Activated B cell treated with CpG ODN at 0.5 μM for 24 hours (primary cell): ENCODE measurements at places on chromosomes 7 and 10. TPM values are rescaled to one million over a fixed set of nuclear protein-coding genes. Genes with fewer than 3 reads are reported as not detected.

Gene ADIRF
- total RNA-seq, result 7.9 and 9.5 TPM in 2 replicates

Gene PLEKHA1
- total RNA-seq, result 11.8 and 12.8 TPM in 2 replicates

Gene SFR1
- total RNA-seq, result 12.3 TPM in 2 replicates

DNA sequence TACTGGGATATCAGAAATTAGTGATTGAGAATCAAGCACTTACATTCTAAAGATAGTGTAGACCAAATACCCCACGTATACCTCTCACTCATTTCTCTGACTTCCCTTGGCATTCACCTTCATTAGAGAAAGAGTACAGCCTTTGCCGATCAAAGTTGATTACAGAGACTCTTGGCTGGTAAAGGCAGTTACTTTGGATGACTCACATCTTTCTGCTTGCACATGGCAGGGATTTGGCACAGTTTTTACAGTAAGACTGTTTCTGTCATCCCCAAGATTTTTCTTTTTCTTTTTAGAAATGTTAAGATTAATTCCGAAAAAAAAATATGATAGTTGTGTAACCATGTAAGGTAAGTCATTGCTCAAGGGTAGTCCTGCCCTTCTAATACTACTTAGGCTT lies 143.0 kb downstream of the TSPAN12 start:
- H3K27me3 ChIP-seq, result peaks cover 4% of the 10 kb centered on the region
- H3K4me1 ChIP-seq, result no peaks in the 10 kb centered on the region
- no peak overlapping the region for H3K4me3 ChIP-seq
- DNase-seq, result no peak
- no peak overlapping the region for H3K27ac ChIP-seq

GRCh38 chr10:125221716-125222115 lies 61.4 kb upstream of the CTBP2 start:
- H3K36me3 ChIP-seq, result no peaks in the 10 kb centered on the region
- H3K27ac ChIP-seq, result no peak overlapping the region
- DNase-seq, result no peak

DNA sequence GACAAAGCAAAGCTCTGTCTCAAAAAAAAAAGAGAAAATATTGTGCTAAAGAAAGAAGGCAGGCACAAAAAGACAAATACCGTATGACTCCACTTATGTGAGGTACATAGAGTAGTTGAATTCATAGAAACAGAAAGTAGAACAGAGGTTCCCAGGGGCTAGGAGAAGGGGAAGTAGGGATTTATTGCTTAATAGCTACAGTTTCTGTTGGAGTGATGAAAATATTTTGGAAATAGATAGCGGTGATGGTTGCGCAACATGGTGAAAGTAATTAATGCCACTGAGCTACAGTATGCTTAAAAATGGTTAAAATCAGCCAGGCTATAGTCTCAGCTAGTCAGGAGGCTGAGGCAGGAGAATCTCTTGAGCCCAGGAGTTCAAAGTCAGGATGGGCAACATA lies 18.5 kb upstream of the NPFFR1 start:
- H3K4me3 ChIP-seq, result no peak overlapping the region
- H3K27me3 ChIP-seq, result no peaks in the 10 kb centered on the region
- no peaks in the 10 kb centered on the region for H3K36me3 ChIP-seq
- peaks cover 19% of the 10 kb centered on the region for H3K4me1 ChIP-seq
- no peak for DNase-seq

DNA sequence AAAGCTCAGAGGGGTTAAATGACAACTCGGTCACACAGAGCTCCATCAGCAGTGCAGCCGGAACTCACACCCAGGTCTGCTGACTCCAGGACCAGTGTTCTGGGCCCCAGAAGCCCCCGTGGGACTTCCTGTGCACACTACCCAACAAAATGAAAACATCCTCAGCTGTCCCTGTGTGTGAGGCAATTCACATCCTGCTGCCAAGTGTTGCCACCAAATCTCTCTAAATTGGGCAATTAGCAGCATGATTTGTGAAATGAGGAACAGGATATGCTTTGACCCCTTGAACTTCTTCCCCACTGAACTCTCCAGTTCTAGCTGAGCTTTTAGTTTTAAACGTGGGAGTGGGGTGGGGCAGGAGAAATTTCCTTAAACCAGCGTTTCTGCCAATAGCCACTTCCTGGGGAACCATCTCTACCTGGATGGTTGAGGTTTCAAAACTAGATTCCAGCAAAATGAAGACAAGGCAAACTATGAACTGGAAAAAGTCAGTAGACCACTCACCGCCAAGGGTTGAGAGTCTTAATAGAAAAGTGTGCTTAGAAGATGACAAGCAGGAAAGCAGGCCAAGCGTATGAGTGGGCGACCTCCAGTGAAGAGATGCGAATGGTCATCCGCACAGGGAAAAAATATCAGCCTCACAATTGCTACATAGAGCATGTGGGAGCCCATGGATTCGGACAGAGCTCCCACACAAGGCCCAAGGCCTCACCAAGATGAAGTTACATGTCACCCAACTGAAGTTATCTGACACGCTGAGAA lies 51.9 kb upstream of the CHST15 start:
- H3K4me3 ChIP-seq, result peak overlapping the region; percentile 45
- peaks cover 15% of the 10 kb centered on the region for H3K4me1 ChIP-seq
- DNase-seq, result no peak

- no peak for DNase-seq
- peaks cover 8% of the 10 kb centered on the region for H3K4me1 ChIP-seq
- no peak overlapping the region for H3K4me3 ChIP-seq
- H3K36me3 ChIP-seq, result no peaks in the 10 kb centered on the region
- no peak overlapping the region for H3K27ac ChIP-seq
Observed at GRCh38 chr10:62178568-62178967, 90.1 kb downstream of the RTKN2 start.

GRCh38 chr10:71423901-71424300 lies 27.2 kb downstream of the CDH23 start:
- no peak overlapping the region for H3K27ac ChIP-seq
- no peaks in the 10 kb centered on the region for H3K36me3 ChIP-seq
- no peak overlapping the region for H3K4me3 ChIP-seq
- H3K27me3 ChIP-seq, result peaks cover 21% of the 10 kb centered on the region
- no peaks in the 10 kb centered on the region for H3K4me1 ChIP-seq

- H3K27me3 ChIP-seq, result no peaks in the 10 kb centered on the region
- no peaks in the 10 kb centered on the region for H3K36me3 ChIP-seq
- DNase-seq, result no peak
- no peak overlapping the region for H3K27ac ChIP-seq
- no peak overlapping the region for H3K4me3 ChIP-seq
Observed at GRCh38 chr10:77844713-77845445, 81.7 kb downstream of the DLG5 start.

- H3K4me1 ChIP-seq, result peaks cover 89% of the 10 kb centered on the region
- H3K4me3 ChIP-seq, result no peak overlapping the region
- no peak for DNase-seq
Observed at GRCh38 chr10:6299234-6299633, 96.5 kb downstream of the PFKFB3 start.

DNA sequence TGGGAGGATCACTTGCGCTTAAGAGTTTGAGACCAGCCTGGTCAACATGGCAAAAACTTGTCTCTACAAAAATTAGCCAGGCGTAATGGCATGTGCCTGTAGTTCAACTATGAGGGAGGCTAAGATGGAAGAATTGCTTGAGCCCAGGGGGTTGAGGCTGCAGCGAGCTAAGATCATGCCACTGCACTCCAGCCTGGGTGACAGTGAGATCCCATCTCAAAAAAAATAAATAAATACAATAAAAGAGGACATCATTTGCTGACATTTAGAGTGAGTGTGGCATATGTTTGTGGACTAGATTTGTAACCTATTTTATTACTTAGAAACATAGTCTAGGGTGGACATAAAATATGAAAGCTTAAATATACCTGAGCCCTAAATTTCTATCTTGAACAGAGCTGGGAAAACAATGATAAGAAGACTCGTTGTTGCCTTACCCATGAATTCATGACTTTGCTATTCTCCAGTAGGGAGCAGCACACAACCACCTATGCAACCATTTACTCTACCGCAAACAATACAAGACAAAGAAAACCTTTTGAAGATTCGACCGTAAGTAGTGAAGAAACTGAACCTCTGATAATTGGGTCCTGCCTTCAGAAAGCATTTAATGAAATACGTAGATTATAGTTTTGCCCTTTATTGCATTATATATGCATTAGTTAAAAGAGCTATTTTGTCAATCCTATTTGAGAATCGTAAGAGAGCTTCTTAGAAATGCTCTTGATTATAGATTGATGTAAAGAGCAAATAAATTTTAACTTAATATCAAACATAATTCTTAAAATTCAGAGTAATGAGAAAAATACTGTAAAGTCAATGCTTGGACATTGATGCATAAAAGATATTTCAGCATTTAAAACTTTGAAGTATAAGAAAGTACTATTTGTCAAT lies 83.5 kb downstream of the GNAT3 start:
- no peaks in the 10 kb centered on the region for H3K4me1 ChIP-seq
- no peaks in the 10 kb centered on the region for H3K27me3 ChIP-seq
- no peak for DNase-seq
- no peaks in the 10 kb centered on the region for H3K36me3 ChIP-seq
- H3K4me3 ChIP-seq, result no peak overlapping the region
